ENCODE measurements at places on chromosomes 5 and 9.

DNA sequence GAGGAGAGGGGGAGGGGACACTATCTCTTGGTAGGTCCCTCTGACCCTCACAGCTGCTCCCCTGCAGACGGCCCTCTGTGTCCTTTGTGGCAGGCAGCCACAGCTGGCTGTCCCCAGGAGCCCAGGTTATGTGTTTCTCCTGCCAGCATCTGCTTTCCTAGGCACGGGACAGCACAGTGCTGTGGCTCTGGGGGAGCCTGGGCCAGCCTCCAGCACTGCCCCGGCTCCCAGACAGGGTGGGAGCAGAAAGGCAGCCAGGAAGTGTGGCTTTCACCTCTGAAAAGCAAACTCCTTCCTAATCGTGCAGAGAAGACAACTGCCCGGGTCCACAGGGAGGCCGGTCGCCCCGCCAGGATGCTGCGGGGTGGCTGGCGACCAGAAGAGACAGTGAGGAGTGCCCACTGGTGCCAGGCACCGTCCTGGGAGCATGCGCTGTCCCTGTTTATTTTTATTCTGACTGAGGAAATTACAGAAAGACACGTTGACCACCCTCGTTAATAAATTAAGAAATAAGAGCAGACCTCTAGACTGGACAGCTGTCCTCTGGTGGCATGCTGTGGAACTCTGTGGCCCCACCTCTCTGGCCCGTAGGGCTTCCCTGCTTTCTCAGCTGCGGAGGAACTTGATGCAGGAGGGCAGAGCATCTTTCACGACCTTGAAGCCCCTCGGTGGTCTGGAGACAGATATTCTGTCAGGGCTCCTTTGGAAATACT, 240.3 kb downstream of the FANCC start:
- DNase-seq, result no peak

- DNase-seq, result no peak
Observed at GRCh38 chr9:98730871-98731270, 22.1 kb upstream of the GABBR2 start.

DNA sequence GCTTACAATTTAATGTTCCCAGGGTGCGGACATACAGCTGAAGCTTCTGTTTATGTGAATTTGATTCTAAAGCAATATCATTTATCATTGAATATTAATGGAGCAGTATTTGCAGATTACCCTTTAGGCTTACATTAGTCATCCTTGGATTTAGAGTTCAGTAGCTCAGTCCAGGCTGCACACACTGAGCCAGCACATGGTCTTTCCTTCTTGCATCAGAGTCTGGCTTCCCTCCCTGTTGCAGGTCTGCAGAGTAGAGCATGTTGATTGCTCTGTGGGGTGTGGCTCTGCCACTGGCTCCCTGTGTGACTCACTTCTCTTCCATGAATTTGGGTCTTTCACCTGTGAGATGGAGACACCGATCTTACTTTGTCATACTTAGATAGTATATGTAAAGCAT, 36.8 kb downstream of the NSG2 start:
- no peak for DNase-seq

GRCh38 chr9:134043531-134043988, 18.3 kb downstream of the BRD3OS start:
- DNase-seq, result no peak

- peak; percentile 57 for DNase-seq
Observed at GRCh38 chr5:78985116-78985724, at the start of gene ARSB. TSS of gene ARSB (minus strand) at chr5:78985310. CDS start at chr5:78985248, 62 bp downstream.

DNA sequence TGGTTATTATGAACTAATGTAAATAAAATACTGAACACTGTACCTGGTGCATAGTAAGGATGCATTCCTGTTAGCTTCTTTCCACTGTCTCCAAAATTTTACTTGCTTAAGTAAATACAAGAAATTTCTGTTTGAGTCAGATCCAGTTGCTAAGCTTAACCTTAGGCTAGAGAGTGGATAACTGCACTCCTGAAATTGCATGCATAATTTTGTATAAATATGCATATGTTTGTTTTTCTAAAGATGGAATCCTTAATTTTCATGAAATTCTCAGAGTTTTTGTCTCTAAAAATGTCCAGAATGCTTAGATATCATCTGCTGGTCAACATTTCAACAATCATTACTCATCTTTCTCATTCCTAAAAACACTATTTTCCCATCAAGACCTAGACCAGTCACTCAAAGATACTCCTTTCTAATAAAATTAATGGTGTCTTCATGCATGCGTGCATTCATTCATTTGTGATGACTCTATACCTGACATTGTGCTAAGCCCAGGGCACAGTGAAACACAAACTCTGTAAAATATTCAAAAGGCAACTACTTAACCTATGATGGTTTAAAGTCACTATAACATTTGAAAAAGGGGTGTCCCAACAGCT, 284.8 kb downstream of the SEC61B start:
- no peak for DNase-seq

DNA sequence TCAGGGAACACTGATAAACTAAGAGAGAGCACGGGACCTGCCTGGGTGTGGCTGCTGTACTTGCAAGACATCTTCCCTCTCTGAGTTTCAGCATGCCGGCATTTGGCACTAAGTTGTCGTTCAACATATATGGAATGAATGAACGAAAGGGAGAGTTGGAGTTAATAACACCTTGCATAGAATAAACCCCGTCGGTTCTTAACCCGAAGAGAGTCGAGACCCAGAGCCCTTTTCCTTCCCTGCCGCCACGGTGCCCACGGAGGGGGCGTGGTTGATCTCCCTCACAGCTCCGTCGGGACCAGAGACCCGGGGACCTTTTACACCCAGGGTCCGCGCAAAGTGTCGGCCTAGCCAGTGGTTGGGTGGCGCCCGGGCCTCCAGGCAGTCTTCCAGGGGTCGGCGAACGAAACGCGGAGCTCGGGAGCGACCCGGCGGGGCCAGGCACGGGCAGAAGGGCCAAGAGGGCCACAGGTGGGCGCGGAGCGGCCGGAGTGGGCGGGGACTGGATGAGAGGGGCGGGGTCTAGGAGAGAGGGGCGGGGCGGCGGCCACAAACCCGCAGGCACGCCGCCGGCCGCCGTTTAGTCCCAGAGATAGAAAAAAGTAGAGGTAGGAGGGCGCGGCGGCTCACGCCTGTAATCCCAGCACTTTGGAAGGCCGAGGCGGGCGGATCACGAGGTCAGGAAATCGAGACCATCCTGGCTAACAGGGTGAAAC, 735 bp upstream of the RPL26L1 start:
- peak; percentile 76 for DNase-seq

- DNase-seq, result peak; percentile 66
Observed at GRCh38 chr5:149500922-149501582, 50.2 kb downstream of the CSNK1A1 start.

DNA sequence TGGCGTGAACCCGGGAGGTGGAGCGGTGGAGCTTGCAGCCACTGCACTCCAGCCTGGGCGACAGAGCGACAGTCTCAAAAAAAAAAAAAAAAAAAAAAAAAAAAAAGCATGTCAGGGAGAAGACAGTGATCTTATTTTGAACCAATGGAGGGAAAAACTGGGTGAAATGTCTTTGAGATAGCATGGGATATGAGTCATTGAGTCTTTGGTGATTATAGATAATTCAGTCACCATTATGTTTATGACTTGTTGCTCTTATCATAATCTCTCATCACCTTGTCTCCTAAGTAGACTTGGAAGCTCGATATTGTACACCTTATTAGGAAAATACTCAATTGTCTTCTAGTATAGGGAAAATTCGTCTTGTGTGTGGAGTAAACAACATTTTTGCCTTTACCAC, 55.1 kb upstream of the KDM4C start:
- no peak for DNase-seq
